Endothelial cell (in vitro differentiated cells): ENCODE measurements at places on chromosomes 2 and 18.

DNA sequence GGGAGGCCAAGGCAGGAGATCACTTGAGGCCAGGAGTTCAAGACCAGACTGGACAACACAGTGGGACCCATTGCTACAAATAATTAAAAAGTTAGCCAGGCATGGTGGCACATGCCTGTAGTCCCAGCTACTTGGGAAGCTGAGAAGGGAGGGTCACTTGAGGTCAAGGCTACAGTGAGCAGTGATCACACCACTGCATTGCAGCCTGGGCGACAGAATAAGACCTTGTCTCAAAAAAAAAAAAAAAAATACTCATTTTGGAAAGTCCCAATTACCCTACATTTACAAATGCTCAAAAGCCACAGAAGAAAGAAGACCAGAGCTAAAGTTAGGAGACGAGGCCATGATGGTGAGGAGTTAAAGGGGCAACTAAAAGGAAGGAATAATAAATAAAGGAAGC, 61.9 kb downstream of the COLEC12 start:
- no peak for DNase-seq

DNA sequence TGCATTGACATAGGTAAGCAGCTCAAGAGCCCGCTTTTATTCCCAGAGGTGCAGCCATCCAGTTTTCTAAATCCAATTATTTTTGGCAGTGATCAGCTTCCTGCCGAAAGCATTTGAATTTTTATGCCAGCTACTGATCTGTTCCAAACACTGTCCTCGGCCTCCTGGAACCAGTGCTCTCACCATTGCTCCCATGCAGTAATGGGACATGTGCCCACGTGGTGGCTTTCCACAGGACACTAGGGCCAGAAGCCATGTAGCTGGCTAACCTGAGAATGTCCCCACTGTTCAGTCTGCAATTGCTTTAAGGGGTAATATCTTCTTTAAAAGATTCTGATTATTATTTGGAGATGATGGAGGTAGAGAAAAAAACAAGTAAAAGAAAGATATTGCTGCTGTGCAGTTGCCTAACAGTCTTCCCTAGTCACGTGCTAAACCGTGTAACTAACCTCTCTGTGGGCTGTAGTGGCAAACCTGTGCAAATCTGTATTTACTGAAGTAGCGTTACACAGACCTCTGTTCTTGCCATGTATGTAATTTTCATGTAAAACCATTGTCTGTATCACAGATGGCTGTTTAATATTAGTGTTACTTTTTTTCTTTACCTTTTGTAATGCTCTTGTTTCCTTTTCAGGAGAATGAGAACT, 13.0 kb downstream of the GRHL1 start:
- DNase-seq = no peak

- DNase-seq = no peak
These were observed 503 bp downstream of the ANXA4 start for GRCh38 chr2:69742322-69742952.

GRCh38 chr2:61196671-61197070, 34.7 kb downstream of the C2orf74 start:
- no peak for DNase-seq

DNA sequence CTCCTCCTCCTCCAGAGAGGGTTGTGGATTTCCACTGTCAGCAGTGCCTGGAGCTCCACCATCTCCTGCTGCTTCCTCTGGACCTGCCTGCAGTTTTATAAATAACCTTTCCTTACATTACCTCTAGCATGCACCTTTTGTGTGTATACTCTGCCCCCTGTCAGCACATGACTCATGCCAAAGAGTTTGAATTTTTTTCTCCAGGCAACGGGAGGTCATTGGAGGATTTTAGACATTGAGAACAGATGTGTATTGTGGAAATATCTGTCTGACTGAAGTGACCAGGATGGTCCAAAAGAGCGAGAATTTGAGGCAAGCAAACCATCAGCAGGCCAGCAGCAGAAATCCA, 31.7 kb downstream of the IL37 start:
- DNase-seq = no peak
